HT-29 (cell line): ENCODE measurements at places on chromosomes 5 and 9. TPM values are rescaled to one million over a fixed set of nuclear protein-coding genes. Genes with fewer than 3 reads are reported as not detected.

The SYNPO gene
- 0.44 and 0.56 TPM in 2 replicates for total RNA-seq

DNA sequence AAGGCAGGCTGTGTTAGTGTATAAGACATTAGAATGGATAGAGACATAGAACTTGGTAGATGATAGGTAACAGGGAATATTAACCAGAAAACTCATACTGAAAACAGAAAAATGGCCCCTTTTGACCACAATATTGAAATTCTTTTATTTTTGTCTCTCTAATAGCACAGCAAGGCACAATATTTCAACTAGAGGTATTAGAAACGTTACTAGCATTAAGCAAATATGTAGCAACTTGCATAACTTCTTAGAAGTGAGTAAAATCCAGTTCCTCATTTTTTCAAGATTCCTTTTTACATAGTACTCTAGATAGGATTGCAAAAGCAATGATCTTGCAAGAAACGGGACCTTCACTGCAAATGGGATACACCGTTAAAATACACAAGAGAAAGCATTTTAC lies 102.7 kb upstream of the VCAN start:
- DNase-seq: no peak

GRCh38 chr5:82620957-82621600 lies 342.9 kb upstream of the RPS23 start:
- no peak for DNase-seq

- DNase-seq: no peak
Observed at GRCh38 chr5:130546211-130546610, 618.8 kb downstream of the HINT1 start.

- no peak for DNase-seq
Observed at GRCh38 chr5:135492319-135492626, 40.1 kb upstream of the TIFAB start.

DNA sequence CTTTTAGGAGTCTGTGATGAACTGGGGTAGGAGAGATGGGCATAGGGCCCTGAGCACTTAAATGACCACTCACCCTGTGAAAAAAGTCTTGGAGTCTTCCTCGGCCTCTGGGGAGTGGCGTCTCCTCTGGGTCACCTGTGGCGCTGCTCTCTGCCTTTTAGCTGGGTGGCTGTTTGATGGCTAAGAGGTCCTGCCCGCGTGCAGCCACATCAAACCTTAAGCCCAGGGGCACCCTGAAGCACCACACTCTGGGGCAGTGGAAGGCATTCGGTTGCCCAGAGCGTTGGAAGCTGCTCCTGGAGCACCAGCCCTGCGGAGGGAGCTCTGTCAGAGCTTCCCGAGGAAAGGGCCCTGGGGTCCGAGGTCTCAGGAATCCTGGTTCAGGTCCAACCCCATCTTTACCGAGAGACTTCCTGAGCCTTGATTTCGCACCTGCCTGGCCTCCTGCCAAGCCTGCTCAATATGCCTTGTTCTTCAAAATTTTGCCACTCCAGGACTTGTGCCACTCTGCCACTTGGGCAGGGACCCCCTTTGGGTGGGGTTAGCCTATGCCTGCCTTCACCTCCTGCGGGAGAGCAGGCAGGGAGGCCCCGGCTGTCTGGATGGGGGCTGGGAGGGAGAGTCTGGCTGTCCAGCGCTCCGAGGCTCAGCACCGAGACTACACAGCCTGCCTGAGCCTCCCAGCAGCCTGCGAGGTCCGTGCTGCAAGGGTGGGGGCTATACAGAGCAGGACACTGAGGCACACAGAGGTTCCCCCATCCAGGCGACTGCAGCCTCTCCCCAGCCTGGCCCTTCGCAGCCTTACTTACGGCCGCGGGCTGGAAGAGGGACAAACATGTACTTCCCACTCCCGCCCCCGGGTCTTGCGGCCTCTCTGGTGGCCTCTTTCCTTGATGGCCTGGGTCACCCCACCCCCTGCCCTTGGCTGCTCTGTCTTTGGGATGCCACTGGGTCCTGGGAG lies 63.4 kb upstream of the RNU6ATAC start:
- no peak for DNase-seq

- no peak for DNase-seq
Observed at GRCh38 chr9:4238522-4238921, 61.3 kb downstream of the GLIS3 start.

DNA sequence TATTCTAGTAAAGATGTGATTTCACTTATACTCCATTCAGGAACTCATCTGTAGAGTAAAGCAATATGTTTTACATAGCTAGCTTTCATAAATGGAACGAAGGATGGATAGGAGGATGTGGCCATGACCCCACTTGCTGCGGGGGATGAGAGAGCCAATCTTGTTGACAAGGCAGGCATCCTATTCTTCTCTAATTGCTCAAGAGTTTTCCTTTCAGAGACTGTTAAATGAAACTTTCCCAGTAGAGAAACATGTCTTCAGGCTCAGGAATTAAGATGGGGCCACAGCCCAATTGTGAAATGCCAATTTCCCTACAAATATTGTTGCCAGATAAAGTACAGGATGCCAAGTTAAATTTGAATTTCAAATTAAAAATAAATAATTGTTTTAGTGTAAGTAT lies 196.2 kb upstream of the TUT7 start:
- no peak for DNase-seq

GRCh38 chr9:113872485-113873143 lies 3.5 kb upstream of the ZNF618 start:
- no peak for DNase-seq

DNA sequence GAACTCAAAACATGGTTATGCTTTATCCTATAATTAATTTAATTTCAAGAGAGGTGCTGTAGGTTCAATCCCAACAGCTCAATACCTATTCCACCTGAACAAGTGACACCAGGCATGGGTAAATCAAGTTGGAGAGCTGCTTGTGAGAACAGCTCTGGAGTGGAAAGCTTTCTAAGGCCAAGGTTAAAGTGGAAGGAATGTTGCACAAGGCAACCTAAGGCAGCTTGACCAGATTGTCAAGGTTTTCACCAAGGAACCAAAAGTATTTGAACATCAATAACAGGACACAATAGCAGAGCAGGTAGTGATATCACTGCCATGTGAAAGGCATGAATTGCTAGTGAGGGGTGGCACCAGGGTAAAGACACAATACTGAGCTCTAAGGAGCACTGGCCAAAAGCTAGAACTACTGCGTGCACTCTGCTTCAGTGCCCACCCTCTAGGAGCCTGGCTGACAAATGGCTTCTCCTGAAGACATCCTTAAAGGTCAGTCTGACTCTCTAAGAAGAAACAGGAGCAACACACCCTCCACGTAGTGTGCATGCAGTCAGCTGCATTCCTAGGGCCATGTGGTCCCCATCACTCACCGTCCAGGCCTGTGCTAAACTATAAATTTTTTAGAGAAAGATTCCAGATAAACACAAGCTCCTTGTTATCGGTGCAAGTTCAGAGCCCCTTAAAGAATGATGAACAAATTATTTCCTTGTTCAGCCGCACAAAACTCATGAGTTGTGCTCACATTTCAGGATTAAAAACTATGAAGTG lies 677.7 kb upstream of the KLF4 start:
- DNase-seq: no peak
